Astrocyte (in vitro differentiated cells and primary cell): ENCODE measurements at places on chromosomes 12 and 14. TPM values are rescaled to one million over a fixed set of nuclear protein-coding genes. Genes with fewer than 3 reads are reported as not detected.

SLC15A4 gene
- 11.9 and 12.4 TPM in 2 replicates for total RNA-seq

TAS2R9 gene
- total RNA-seq: not detected in 2 replicates

MUCL1 gene
- not detected in 2 replicates for total RNA-seq

ARHGAP9 gene
- total RNA-seq: 2.5 and 3.1 TPM in 2 replicates

TMEM229B gene
- 1.3 and 1.8 TPM in 2 replicates for total RNA-seq

ASPG gene
- total RNA-seq: 0.10 TPM in 1 of 2 replicates, not detected in the other

LRTM2 gene
- not detected in 2 replicates for total RNA-seq

BCL2L14 gene
- total RNA-seq: not detected in 2 replicates

SLC8B1 gene
- 8.6 and 8.7 TPM in 2 replicates for total RNA-seq

KLRG1 gene
- 1.6 and 2.2 TPM in 2 replicates for total RNA-seq

KRT6C gene
- total RNA-seq: not detected in 2 replicates

PARP11 gene
- total RNA-seq: 10.4 and 11.8 TPM in 2 replicates

PRR4 gene
- total RNA-seq: 1.1 and 2.2 TPM in 2 replicates

KRT80 gene
- total RNA-seq: 2.8 and 3.6 TPM in 2 replicates

KRT74 gene
- not detected in 2 replicates for total RNA-seq

INF2 gene
- total RNA-seq: 111 and 126 TPM in 2 replicates

LTB4R2 gene
- total RNA-seq: 7.8 and 9.3 TPM in 2 replicates

SLC25A47 gene
- total RNA-seq: not detected in 2 replicates

TECPR2 gene
- 19.9 and 23.1 TPM in 2 replicates for total RNA-seq

HOXC12 gene
- not detected in 2 replicates for total RNA-seq

IFNG-AS1 gene
- total RNA-seq: not detected in 2 replicates

MIP gene
- not detected in 2 replicates for total RNA-seq

CLEC1B gene
- total RNA-seq: not detected in 2 replicates

ERP29 gene
- 93.8 and 96.7 TPM in 2 replicates for total RNA-seq

MYH6 gene
- total RNA-seq: not detected in 2 replicates

RHOJ gene
- total RNA-seq: 29.6 and 34.5 TPM in 2 replicates

VRTN gene
- total RNA-seq: 0.14 and 0.16 TPM in 2 replicates

IKZF4 gene
- 5.6 and 6.9 TPM in 2 replicates for total RNA-seq

FOXN4 gene
- not detected in 2 replicates for total RNA-seq

RAB35 gene
- 49.0 and 63.3 TPM in 2 replicates for total RNA-seq

LRP6 gene
- 40.9 and 45.8 TPM in 2 replicates for total RNA-seq

NUMB gene
- total RNA-seq: 89.2 and 93.9 TPM in 2 replicates

DYRK2 gene
- 50.7 and 52.6 TPM in 2 replicates for total RNA-seq

TMEM119 gene
- total RNA-seq: 0.91 and 1.8 TPM in 2 replicates

NPFF gene
- 0.82 TPM in 1 of 2 replicates, not detected in the other for total RNA-seq

GPR162 gene
- total RNA-seq: 6.0 and 6.2 TPM in 2 replicates

GLS2 gene
- total RNA-seq: 0.94 and 1.1 TPM in 2 replicates

SRRM4 gene
- 0.30 and 0.46 TPM in 2 replicates for total RNA-seq

ADAMTS20 gene
- total RNA-seq: 0.48 and 0.66 TPM in 2 replicates

CCDC88C gene
- 8.9 and 12.4 TPM in 2 replicates for total RNA-seq

FAM161B gene
- total RNA-seq: 2.6 and 3.0 TPM in 2 replicates

NOS1 gene
- total RNA-seq: 0.05 TPM in 1 of 2 replicates, not detected in the other

TRMT5 gene
- total RNA-seq: 14.1 and 14.8 TPM in 2 replicates

WNT1 gene
- not detected in 2 replicates for total RNA-seq
